D721Med (cell line): ENCODE measurements at places on chromosomes 4 and X.

DNA sequence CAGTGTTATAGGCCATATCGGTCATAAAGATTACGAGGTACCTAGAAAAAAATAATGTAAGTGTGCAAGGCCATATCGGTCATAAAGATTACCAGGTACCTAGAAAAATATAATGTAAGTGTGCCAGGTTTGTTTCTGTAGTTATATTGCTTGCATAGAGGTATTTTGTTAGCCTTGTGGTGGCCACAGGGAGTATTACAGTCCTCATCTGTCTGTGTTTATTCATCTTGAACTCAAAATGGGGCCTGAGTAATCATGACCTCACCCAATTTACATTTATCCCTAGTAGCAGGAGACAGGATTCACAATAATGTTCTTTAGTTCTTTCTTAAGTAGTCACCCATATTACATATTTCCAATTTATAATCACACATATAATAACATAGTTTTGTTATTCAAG, 459.7 kb downstream of the MID1IP1 start:
- no peak for DNase-seq

- no peak for DNase-seq
Measured at GRCh38 chr4:8897251-8898167, 25.9 kb upstream of the HMX1 start.

GRCh38 chrX:30302956-30303355, 6.2 kb downstream of the NR0B1 start:
- DNase-seq: no peak

GRCh38 chrX:20205927-20206708, 60.6 kb downstream of the RPS6KA3 start:
- no peak for DNase-seq

DNA sequence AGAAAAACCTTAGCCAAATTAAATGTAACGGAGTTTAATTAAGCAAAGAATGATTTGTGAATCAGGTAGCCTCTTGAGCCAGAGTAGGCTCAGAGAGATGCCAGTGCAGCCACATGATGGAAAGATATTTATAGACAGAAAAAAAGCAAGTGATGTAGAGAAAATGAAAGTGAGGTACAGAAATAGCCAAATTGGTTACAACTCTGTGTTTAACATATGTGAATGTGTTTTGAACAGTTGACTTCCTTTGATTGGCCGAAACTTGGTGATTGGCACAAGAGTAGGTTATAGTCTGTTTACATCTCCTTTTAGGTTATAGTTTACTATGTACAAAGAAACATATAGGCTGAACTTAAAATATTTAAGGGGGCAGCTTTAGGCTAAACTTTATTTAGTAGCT, 459.9 kb upstream of the BOD1L1 start:
- no peak for DNase-seq

DNA sequence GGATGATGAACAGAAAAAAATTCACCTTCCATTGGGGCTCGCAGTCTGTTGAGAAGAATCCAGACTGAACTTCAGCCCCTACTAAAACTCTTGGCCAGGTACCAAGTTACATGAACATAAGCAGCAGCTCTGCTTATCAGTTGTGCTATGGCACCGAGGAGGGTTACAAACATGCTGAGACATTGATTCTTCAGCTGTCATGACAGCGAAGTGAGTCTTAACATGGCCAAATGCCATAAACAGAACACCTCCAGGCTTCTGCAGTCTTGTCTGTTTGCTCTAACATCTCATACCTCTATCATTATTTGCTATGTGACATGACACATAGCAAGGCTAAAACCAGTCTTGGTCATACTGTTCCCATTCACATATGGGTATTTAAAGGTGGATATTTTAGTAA, 521.5 kb downstream of the GRID2 start:
- DNase-seq: no peak
